ENCODE measurements at places on chromosomes 4 and X.

GRCh38 chr4:91958596-91958995 is 345.2 kb upstream of the GRID2 start:
- DNase-seq: no peak

- no peak for DNase-seq
These were observed 3.1 kb downstream of the ZGRF1 start for GRCh38 chr4:112633477-112634235.

DNA sequence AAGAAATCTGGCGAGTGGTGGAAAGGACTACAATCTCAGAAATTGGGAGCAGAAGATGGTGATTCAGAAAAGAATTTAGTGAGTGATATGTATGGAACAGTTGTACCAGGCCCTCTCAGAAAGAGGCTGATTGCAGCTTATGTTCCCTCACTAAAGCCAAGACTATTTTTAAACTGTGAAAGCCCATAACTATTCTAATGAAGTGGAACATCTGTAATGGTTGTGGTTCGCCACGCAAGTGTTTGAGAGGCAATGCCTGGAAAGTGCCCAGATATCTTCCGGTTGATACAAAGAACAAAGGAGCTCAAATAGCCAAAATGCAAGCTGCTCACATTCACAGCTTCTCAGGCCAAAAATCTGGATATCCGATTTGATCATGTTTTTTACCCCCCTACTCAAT is 1250.7 kb downstream of the RAPGEF2 start:
- DNase-seq: no peak

DNA sequence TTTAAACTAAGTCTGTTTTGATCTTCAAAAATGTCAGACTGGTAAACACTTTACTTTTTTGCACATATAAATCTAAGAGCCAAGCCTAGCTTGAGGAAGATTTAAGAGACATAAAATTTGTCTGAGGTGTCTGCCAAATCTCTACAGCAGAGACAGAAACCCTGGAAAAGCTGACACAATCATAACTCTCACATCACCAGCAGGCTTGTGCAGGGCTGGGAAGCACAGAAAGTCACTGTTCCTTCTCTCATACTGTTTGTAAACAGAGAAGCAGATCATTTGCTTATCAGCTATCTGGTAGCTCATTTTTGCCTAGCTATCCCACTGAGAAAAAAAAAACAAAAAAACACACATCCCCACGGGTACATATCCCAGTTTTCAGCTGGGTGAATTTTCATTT is 7.0 kb downstream of the ENOX2 start:
- no peak for DNase-seq

- no peak for DNase-seq
These were observed 121.2 kb upstream of the RBPJ start for GRCh38 chr4:26199596-26199995.

DNA sequence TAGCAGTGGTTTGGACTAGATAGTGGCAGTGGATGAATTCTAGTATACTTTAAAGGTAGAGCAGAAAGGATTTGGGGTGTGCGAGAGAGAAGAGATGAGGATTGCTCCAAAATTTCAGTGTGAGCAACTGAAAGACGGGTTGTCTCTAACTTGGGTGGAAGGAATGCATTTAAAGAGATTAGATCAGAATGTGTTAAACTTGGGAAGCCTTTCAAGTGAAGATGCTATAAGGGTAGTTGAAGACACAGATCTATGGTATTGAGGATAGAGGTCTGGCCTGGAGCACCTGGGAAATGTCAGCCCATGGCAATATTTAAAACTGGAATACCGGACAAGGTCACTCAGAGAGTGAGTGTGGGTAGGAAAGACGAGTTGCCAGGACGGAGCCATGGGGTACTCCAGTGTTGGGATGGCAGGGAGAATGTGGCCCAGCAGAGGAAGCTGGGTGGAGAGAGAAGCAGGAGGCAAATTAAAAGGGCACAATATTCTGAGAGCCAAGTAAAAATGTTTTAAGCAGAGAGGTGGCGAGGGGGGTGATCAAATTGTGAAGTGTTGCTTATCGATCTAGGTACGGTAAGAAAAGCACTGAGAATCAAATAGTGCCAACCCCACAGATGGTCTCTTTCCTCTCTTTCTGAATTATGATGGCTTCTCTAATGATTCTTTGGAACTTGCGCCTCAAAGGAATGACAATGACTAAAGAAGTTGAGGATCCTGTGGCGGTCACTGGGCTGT is 50.5 kb downstream of the ENOPH1 start:
- DNase-seq: no peak

GRCh38 chr4:878796-879728 is 53.1 kb downstream of the GAK start:
- DNase-seq: no peak

All from left ventricle myocardium inferior (tissue), 1 donor.